ENCODE measurements at places on chromosomes 7 and 10.

- no peak for DNase-seq
These were observed 249.8 kb downstream of the AUTS2 start for GRCh38 chr7:69847921-69848612.

DNA sequence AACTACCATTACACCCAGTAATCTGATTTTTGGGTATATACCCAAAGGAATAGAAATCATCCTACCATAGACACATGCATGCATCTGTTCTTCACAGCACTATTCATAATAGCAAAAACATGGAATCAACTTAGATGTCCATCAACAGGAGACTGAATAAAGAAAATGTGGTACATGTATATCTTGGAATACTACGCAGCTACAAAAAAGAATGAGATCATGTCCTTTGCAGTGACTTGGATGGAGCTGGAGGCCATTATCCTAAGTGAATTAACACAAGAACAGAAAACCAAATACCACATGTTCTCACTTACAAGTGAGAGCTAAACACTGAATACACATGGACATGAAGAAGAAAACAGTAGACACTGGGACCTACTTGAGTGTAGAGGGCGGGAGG, 254.9 kb downstream of the CACNA2D1 start:
- no peak for DNase-seq

- no peak for DNase-seq
These were observed 20.9 kb upstream of the PDGFA start for GRCh38 chr7:540579-540978.

- peak; percentile 13 for DNase-seq
These were observed at the start of gene ZNF467 for GRCh38 chr7:149773446-149774236. TSS of gene ZNF467 (minus strand) at chr7:149773588. CDS start at chr7:149771032, 2,556 bp downstream.

GRCh38 chr10:50044941-50045664, 22.7 kb upstream of the WASHC2A start:
- no peak for DNase-seq

DNA sequence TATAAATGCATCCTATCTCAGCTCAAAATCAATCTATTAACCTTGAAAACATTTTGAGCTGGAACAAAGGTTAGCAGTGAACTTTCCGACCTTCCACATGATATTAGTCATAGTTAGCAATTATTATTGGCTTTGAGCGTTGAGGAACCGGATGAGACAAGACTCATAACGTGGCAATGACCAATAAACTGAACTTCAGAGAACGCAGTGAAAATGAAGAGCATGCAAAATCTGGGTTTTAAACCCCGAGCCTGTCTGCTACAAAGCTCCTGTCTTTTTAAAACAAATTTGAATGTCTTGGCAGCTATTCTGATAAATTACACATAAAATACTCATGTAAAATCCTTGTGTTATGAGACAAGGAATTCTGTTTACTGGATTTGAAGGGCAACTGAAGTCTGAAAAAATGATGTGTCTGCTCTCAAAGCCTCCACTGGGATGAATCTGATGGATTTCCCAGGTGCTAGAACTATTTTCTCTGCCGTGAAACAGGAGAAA, 74.7 kb upstream of the ITGB1 start:
- no peak for DNase-seq

DNA sequence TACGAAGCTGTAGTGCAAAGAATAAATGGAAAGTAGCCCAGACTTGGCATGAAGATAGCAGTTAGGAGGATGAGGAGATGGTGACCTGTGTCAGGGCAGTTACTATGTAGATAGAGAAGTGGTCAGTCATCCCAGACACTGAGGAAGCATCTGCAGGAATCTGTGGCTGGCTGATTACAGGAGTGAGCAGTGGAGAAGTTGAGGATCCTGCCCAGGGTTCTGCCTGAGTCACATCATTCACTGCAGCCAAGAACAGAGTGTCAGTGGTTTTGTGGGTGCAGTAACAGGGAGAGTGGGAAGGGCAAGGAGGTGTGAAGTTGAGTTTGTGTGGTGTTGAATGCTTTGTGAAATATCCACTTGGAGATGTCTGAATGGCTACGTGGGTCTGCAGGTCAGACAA, 676.4 kb upstream of the NRP1 start:
- DNase-seq = no peak

GRCh38 chr7:1431226-1431625, 28.0 kb downstream of the MICALL2 start:
- DNase-seq = no peak

- no peak for DNase-seq
These were observed 47.6 kb downstream of the ABRAXAS2 start for GRCh38 chr10:124849111-124849773.

GRCh38 chr7:24971333-24972165, 8.4 kb downstream of the OSBPL3 start:
- DNase-seq = no peak

- no peak for DNase-seq
These were observed 65.9 kb downstream of the DGKB start for GRCh38 chr7:14836571-14837189.

- peak; percentile 57 for DNase-seq
These were observed 116.8 kb downstream of the ABLIM1 start for GRCh38 chr10:114541081-114541796.

DNA sequence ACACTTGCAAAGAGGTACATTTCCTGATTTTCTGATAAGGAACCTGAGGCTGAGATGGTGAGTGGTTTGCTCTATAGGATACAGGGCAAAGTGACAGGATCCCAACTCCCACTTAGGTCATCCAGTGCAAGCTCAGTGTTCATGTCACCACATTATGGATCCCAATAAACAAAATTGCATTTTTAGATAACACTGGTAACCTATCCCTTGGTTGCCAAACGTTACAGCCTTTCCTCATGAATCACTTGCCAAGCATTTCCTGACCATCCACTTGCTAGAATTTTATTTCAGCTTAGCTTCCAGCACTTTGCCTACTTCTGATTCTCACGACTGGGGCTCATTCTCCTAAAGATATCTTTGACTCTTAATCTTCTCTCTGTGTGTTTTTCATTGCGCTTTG, 131.4 kb upstream of the ODAD2 start:
- no peak for DNase-seq

- DNase-seq = no peak
These were observed 23.4 kb downstream of the ATOH7 start for GRCh38 chr10:68208424-68209042.

DNA sequence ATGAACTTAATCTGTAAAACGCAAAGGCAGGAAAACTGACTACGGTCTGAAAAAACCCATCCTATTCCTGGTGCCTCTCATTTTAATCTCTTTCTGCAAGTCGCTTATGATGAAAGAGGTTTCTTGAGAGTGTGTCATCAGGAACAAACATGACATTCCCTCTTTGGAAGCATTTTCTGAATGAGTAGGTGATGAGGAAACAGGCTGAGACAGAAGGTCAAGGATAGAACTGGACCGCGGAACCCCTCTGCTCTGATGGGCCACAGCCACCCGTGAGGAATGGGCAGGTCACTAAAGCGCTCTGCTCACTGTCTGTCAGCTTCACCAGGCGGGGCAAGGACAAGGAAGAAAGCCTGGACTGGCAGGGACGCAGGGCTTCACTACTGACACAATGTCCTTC, 28.6 kb downstream of the BEND7 start:
- no peak for DNase-seq

- no peak for DNase-seq
These were observed 1.1 kb upstream of the KLF14 start for GRCh38 chr7:130734815-130735716.

- no peak for DNase-seq
These were observed 48.4 kb downstream of the CACNA2D1 start for GRCh38 chr7:82395147-82395546.

- DNase-seq = no peak
These were observed 428 bp downstream of the CALML5 start for GRCh38 chr10:5498791-5499492.

GRCh38 chr7:108415821-108416536, 40.3 kb downstream of the NRCAM start:
- DNase-seq = no peak

DNA sequence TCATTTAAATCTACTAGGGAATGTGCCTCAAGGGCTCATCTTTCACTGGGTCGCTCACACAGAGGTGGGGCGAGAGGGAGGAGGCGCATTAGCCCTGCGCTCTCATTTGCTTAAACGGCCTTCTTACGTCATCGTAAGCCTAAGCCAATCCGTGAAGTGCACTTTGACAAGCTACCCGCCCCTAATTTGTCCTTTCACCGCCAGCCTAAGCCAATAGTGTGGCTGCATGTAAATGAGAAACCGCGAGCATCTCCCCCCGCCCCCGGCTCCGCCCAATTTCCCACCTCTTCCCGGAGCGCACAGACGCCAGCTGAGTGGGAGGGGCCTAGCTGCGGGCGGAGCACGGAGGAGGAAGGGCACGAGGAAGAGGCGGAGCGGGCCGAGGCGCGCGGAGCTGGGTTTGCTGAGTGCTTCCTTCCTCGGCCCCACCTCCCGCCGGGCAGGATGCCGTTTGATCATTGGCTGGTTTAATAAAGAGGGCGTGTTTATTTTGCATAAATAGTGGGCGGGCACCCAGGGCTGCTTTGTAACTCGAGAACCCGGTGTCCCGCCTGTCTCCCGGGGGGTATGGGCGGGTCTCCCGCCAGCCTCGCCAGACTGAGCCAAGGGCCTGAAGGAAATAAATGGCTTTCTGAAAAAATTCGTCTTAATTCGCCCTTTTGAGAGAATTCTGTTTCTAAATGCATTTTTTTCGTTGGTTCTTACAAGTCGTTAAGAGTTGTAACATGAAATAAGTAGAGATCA, 289.6 kb upstream of the NFE2L3 start:
- DNase-seq = no peak

- peak; percentile 14 for DNase-seq
These were observed 596.6 kb downstream of the SDK1 start for GRCh38 chr7:3897430-3898372.

DNA sequence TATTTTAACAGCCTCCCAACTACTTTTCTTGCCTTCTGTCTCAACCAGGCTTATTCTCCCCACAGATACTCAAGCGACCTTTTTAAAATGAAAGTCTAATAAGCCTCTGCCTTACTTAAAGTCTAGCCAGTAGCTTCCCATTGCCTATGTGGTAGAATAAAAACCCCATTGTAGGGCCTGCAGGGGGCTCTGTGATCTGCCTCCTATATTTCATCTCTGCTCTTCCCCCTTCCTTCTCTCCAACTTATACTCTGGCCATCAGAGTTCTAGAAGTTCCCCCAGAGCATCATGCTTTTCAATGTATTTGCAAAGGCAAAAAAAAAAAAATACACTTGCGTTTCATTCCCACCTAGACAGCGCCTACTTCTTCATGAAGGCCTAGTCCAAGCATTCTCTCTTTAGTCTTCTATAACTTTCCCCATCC, 167.7 kb upstream of the ADO start:
- DNase-seq = no peak

DNA sequence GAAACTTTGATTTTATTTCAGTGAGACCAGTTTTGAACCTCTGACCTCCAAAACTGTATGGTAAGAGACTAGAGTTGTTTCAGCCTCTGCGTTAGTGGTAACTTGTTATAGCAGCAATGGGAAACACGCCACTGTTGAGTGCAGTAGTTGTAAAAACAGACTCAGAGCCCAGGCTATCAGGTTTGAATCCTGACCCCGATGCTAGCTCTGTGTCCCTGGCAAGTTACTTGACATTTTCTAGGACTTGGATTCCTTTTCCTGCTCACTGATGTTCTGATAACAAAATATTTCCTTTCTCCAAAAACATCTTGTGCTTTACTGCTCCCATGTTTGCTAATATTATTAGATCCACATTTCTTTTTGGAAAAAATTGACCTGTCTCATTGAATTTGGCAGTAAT, 131.0 kb downstream of the PLXDC2 start:
- DNase-seq = no peak

DNA sequence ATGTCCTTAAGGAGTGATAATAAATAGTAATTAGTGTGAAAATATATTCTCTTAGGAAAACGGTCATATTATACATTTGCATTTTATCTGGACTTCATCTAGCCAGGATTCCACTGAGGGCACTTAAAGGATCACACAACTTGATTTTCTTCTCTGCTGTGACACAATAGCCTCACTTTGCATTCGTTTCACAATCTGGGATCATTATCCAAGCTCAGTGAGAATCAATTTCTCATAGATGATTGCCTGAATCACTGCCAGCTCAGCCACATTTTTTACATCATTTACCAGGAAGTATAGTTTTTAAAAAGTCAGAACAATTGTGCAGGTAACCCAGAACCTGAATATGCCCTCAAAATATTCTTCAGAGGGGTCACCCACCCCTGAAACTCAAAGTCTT, 68.9 kb downstream of the PTPRZ1 start:
- no peak for DNase-seq

DNA sequence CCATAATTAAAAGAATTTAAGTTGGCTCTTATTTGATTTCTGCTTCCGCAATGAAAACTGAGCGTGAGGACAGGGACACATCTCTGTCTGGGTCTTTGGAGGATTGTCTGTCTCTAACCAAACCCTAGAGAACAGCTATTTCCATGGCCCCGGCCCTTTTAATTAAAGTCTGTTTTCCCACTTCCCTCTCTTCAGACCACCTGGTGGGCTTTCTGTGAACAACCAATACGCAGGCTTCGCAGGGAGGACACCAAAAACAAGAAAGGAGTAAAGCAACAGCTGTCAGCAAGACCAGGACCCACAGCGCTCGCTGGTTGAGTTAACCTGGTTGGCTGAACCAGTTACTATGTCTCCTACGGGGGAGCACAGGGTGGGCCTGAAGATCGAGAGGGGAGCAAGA, 217.1 kb upstream of the FRMD4A start:
- DNase-seq = no peak

- no peak for DNase-seq
These were observed at the start of gene CYP3A5 for GRCh38 chr7:99679400-99680191. TSS of gene CYP3A5 (minus strand) at chr7:99679996. CDS start at chr7:99679896, 100 bp downstream.

GRCh38 chr10:124530215-124530665, 68.6 kb downstream of the LHPP start:
- peak; percentile 62 for DNase-seq

DNA sequence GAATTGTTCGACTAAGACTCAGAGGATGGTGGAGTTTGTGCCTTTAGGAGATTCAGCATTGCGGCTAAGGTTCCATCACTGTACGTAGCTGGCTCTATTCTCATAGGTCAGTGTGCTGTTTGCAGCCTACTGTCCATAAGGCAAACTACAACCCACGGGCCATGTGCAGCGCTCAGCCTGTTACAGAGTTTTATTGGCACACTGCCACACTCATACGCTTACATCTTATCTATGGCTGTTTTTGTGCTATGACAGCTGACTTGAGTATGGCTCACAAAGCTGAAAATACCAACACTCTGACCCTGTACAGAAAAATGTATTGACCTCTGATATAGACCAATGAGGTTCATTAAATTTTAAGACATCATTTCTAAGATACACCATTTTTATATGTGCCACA, 114.5 kb downstream of the ARID5B start:
- DNase-seq = no peak

Measured in stimulated activated CD8-positive, alpha-beta memory T cell treated with anti-CD3 and anti-CD28 coated beads, Interleukin-4, amount 100 ng/mL, for 1 hour (primary cell).